A172 (cell line): ENCODE measurements at places on chromosomes 6 and 20. TPM values are rescaled to one million over a fixed set of nuclear protein-coding genes. Genes with fewer than 3 reads are reported as not detected.
A peak's percentile ranks its signal among the peaks of the same experiment; 100 is the strongest.

The ADGRF4 gene
- total RNA-seq = 1.5 and 1.7 TPM in 2 replicates

The SLC22A1 gene
- total RNA-seq = 0.07 and 0.17 TPM in 2 replicates

The TMEM74B gene
- total RNA-seq = 0.67 and 0.72 TPM in 2 replicates

The MEP1A gene
- total RNA-seq = not detected in 2 replicates

The COL21A1 gene
- total RNA-seq = not detected in 2 replicates

The GPX5 gene
- total RNA-seq = not detected in 2 replicates

The TMEM200A gene
- 21.9 and 23.4 TPM in 2 replicates for total RNA-seq

The CCM2L gene
- not detected in 2 replicates for total RNA-seq

The PSMA7 gene
- 837 and 1,013 TPM in 2 replicates for total RNA-seq

The FAM162B gene
- total RNA-seq = not detected in 2 replicates

GRCh38 chr6:144104898-144105487, 9.6 kb upstream of the SF3B5 start:
- peak; percentile 69 for DNase-seq

- DNase-seq = no peak
Measured at GRCh38 chr6:14694308-14694707, 551.6 kb upstream of the JARID2 start.

DNA sequence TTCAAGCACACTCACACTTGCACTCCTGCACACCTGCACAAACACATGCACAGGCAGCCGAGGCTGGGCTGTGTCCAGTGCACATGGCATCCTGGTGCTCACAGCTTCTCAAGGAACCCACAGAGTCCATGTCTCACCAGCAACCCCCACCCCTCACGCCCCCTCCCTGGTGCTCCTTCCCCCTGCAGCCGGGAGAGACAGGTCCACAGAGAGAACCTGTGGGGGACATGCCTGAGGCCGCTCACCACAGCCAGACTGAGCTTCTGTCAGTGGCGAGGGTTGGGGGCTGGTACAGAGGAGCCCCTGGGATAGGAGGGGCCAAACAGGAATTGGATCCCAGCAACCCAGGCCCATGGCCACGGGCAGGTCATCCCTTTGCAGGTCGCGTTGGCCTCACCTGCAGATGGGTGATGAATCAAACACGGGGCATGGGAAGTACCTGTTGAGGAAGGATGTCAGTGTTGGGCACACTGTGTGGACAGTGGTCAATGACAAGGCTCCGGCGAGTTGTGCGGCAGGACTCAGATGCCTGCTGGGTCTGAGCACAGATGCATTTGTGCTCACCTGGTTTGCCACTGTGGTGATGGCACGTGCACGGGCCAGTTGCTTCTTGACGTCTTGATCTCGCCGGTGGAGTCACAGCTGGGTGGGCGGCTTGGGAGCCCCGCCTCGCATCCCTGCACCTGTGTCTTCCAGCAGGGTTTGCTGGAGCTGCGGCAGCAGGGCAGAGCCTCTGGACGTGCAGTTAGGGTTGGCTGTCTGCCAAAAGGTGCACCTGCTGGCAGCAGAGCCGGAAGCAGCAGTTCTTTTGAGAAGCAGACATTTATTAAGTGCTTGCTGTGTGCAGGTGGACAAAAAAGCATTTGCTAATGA, 113.0 kb downstream of the ERMARD start:
- DNase-seq = no peak

- DNase-seq = peak; percentile 30
Measured at GRCh38 chr6:42230345-42231321, 13.0 kb upstream of the MRPS10 start.

DNA sequence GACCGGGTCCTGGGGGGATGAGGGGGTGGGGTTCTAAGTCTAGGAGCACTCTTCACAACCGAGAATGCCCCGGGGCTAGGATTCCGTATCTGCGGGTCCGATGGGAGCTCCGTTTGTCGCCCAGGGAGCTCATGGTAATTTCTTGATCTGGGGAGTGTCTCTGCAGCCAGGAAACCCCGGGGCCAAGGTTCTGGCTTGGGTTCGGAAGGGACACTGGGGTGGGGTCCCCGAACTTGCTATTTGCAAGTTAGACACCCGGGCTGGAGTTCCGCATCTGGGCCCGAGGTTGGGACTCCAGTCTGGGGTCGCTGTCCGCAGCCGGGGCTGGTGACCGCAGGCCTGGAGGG, 397 bp downstream of the PEDS1 start:
- no peak for DNase-seq

GRCh38 chr20:10537850-10538480, 102.9 kb downstream of the SLX4IP start:
- peak; percentile 54 for DNase-seq

DNA sequence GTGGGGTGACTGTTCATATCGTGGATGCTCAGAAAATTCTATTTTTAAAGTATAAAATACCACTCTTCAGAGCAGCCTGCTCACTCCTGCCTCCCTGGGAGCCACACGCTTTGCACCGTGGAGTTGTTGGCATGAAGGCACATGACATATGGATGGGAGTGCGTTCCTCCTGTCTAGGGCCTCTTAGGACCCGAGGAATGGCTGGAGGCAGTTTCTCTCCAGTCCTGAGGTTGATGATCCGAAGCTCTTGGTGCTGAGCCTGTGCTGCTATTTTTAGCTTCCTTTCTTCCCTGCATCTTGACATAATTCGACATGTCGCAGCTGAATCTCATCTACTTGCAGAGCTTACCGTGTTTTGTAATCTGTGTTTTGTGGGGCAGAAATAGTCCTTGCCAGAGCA, 73.9 kb downstream of the PHACTR3 start:
- DNase-seq = no peak

DNA sequence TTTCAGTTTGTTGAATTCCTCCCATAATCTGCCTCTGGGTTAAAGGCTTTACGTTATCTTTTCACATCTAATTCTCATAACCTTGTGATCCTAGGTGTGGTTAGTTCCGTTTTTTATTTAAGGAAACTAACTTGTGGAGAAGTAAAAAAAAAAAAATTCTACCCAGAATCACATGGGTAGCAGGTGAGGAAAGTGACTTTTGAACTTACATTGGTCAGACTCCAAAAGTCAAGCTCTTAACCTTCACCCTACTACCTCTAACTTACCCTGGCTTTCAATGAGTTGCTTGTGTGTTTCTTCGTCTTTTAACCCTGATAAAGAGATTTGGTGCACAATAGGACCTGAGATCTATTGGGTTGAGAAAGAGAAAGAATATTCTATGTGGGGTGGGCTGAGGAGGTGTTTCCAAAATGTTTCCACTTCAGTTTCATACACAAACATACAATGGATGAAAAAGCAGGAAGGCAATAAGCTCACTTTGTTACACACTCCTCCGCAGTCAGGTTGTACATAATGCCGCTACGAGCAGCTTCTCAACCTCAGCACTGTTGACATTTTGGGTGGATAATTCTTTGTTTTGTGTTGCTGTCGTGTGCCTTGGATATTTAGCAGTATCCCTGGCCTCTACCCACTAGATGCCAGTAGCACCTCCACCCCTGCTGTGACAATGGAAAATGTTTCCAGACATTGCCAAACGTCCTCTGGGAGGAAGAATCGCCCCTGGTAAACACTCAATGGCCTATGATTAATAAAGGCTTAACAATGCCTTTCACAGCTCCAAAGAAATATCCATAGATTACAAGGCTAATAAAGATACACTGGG, 193.0 kb upstream of the ZNF217 start:
- peak; percentile 44 for DNase-seq

- no peak for DNase-seq
Measured at GRCh38 chr6:147071776-147072175, 132.4 kb upstream of the STXBP5 start.

- no peak for DNase-seq
Measured at GRCh38 chr6:128648022-128648598, 127.7 kb upstream of the PTPRK start.

DNA sequence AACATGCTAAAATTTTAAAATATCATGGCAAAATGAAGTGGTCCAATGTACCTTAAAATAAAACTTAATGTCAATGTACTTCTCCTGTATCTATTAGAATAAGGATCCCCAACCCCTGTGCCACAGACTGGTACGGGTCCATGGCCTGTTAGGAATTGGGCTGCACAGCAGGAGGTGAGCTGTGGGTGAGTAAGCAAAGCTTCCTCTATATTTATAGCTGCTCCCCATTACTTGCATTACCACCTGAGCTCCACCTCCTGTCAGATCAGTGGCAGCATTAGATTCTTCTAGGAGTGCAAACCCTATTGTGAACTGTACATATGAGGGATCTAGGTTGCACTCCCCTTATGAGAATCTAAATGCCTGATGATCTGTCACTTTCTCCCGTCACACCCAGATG, 86.0 kb downstream of the SLC16A10 start:
- peak; percentile 5 for DNase-seq

DNA sequence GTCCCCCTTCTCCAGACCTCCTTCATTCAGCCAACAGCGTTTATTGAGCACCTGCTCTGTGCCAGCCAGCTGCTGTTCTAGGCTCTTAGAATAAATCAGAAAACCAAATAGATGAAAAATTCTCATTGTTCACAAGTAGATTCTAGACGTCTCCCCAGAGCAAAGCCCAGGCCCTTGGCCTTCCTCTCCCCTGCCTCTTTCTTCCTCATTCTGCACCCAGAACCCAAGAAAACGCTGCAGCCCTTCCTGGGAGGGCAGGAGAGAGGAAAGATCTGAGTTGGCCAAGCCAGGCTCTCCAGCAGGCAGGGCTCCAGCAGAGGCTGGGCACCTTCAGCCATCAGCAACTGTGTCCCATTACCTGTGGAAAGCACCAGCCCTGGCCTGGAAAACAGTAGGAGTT, 12.0 kb upstream of the BPI start:
- no peak for DNase-seq

GRCh38 chr20:13681248-13682125, 42.8 kb upstream of the TASP1 start:
- DNase-seq = no peak

DNA sequence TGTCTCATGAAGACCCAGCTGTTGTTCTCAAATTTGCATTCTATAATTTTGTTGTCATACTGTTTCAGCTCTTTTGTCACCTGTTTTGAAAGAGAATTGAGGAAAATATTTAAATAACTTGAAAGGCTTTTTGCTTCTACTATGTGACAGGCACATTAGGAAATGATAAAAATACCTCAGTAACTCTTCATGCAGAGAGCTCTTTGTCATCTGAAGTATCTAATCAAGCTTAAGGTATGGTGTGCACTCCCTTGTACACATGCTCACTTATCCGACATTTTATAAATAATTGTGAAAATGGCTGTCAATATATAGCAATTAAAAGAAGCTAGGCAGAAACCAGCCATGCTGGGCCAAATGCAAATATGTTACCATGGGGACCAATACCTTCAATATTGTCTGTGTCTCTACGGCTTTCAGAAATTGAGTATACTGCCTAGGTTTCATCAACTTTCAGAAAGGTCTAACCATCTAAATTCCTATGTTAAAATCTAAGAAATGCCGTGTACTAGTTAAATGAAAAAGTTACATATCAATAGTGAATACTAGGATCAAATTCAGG, 349.0 kb downstream of the RNGTT start:
- DNase-seq = no peak

- peak; percentile 52 for DNase-seq
Measured at GRCh38 chr6:128807577-128807976, 75.4 kb upstream of the LAMA2 start.

DNA sequence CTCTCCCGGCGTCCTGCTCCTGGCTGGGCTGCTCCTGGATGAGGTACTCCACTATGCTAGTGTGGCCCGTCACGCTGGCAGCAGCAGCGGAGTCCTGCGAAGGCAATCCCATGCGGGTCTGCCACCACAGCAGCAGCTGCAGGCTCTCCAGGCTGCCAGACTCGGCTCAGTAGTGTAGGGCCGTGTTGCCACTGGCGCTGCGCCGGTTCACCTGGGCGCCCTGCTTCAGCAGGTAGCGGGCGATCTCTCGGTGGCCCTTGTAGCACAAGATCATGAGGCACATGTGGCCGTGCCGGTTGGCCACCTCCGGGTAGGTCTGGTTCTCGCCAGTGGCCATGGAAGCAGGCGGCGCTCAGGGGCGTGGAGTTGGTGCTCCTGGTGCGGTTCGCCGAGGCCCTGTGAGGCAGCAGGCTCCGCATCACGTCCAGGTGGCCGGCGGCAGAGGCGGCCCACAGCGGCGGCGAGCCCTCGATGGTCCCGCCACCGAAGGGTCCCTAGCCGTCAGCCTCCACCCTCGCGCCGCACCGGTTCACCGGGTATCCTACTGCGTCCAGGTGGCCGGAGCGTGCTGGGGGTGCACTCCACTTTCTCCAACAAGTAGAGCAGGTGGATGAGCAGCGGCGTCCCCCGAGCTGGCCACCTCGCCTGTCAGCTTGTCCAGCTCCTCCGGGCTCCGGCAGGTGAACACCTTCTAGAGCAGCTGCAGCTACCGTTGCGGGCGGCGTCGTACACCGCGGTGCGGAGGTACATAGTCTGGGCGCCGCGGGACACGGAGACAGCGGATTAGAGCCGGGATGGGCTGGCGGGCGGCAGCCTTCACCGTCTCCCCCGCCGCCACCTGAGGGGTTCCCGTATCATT, 19.8 kb downstream of the RFPL4B start:
- no peak for DNase-seq

- DNase-seq = peak; percentile 97
Measured at GRCh38 chr20:56875052-56875659, 246.1 kb downstream of the TFAP2C start.

DNA sequence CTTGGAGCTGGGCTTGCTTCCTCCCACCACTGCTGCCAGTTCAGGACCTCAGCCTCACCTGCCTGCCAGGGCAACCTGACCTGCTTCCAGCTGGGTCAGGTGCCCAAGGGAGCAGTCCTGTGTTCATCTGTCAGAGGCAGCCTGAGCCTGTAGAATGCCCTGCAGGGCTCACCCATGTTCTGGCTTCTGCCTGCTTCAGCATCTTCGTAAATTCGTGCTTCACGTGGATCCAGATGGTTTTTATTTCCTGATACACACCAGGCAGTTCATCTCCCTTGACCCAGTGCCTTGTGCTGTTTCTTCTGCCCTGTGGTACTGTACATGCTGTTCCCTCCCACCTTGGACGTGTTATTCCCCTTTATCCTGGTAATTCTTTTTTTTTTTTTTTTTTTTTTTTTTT, 50.2 kb downstream of the ARID1B start:
- DNase-seq = no peak

- no peak for DNase-seq
Measured at GRCh38 chr20:15763366-15763765, 809.9 kb downstream of the KIF16B start.

DNA sequence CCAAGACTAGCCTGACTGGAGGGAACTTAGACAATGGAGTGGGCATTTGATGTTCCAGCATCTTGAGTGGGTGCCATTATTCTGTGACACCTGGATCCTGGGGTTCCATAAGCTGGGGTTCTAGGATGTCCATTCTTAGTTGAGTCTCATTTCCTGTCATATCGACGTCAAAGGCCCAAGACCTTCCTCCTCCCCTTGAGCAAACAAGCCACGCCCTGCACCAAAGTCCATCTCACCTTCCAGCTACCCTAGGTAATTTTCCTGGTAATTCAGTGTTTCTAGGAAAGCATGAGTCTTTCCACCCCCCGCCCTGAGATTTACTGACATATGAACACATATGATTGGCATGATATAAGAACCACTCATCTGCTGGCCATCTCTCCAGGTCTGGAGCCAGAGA, at the start of gene TRIM40:
Gene TRIM40, plus strand, starts transcription at position 384 of the 400 bp plus-strand sequence. CDS start 897 bp downstream, outside the sequence.
- no peak for DNase-seq

- no peak for DNase-seq
Measured at GRCh38 chr6:31112478-31112877, at the start of gene C6orf15. Gene C6orf15, minus strand, starts transcription at chr6:31112575. Its CDS starts 20 bp downstream, at chr6:31112555.

- DNase-seq = no peak
Measured at GRCh38 chr6:40336940-40337760, 250.0 kb downstream of the LRFN2 start.
